Activated CD8-positive, alpha-beta memory T cell treated with anti-CD3 and anti-CD28 coated beads, Interleukin-2, amount 10 ng/mL, durations not matched to agents 7 days and 5 days (primary cell): ENCODE measurements at places on chromosomes 1 and 21. TPM values are rescaled to one million over a fixed set of nuclear protein-coding genes. Genes with fewer than 3 reads are reported as not detected.
A peak's percentile ranks its signal among the peaks of the same experiment; 100 is the strongest.

DNA sequence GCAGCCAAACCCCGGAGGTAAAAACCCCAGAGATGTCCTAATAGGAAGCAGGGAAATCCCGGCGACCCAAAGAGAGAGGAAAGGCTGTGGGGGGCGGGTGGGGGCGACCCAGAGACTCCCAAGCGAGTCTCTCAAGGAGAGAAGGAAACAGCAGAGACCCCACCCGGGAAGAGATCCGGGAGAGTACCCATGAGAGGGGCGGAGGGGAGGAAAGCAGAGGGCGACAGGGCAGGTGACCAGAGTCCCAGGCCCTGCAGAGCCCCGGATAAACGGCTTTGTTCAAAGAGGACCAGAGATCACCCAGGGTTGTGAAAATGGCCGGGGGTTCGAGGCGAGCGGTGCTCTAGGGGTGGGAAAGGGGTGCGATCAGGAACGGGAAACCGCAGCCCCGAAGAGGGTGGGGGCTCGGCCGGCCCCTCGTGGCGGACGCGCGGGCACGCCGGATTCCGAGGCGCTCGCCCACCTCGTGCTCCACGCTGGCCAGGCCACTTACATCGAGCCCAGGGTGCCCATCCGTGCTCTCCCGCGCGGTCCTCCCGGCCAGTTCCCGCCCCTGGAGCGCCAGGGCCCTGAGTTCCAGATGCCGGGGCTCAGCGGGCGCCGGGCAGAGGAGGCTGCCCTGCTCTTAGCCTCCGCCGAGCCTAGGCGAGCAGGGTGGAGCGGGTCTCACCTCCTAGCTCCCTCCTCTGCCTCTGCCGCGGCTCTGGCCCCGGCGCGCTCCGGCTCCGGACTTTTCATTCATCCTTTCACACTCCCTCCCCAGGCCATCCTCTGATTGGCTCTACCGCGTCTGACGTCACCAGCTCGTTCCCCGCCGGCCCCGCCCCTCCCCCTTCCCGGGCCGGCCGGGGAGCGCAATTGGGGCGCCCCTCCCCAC is 52.3 kb downstream of the RHBG start:
- peak; percentile 84 for DNase-seq

GRCh38 chr1:162342452-162342983 is 34.1 kb downstream of the SPATA46 start:
- no peak for DNase-seq

DNA sequence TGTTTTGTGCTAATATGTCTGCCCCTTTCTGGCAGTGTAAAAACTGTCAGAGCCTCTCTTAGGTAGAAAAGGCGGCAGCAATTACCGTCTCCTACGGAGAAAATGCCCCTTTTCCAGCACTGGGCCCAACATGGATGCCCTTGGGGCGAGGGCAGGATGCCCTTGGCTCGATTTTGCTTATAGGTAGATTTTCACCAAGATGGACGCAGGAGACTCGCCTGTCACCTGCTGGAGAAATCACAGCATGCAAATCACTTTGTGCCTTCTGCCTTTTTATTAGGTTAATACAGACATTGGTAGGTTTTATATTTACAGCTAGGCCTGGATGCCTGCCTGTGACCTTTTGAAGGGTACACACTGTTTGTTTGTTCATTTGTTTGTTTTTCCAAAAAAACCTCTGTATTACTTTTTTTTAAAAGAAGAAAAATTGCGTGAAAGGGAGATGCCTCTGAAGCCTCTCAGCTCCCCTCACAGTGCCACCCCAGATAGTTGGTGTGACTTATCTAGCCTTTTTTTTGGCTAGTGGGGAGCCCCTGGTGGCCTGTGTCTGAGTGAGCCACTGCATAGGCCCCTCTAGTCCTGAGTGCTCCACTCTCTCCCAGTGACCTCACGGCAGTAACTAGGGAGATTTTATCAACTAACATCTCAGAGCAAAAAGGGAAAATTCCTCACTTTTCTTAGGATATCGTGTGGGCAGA is 2.5 kb downstream of the ATP1B1 start:
- DNase-seq, result no peak

- DNase-seq, result no peak
Observed at GRCh38 chr1:60376196-60376595, 302.6 kb upstream of the C1orf87 start.

DNA sequence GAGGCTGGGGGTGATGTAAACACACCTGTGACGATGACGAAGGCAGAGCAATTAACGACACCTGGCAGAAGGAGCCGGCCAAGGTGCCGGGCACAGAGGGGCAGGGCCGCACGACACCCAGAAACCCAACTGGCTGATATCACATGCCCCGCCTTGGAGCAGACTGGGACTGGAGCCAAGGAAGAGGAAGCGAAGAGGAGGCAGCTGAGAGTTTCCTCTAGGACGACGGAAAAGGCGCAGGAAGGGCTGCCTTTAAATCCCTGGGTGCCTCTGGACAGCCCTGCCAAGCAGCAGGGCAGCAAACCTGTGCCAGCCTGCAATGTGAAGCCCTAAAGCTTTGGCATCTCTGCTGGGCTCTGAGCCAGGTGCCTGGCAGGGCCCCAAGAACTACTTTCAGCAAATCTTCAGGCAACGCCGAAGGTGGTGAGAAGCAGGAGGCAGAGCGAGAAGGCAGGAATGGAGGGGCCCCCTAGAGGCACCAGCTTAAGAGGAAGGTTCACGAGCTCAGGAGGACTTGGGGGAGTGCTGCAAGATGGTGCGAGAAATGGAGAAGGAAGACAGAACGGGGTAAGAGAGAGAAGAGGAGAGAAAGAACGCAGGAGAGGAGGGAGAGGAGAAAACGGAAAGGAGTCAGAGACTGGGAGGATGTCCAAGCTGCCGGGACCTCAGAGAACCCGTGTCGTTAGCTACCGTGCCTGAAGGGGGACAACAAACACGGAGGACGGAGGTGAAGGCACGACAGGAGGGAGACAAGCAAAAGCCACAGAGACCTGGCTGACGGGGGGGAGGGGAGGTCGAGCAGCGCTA is 25.3 kb upstream of the PEF1 start:
- no peak for DNase-seq

DNA sequence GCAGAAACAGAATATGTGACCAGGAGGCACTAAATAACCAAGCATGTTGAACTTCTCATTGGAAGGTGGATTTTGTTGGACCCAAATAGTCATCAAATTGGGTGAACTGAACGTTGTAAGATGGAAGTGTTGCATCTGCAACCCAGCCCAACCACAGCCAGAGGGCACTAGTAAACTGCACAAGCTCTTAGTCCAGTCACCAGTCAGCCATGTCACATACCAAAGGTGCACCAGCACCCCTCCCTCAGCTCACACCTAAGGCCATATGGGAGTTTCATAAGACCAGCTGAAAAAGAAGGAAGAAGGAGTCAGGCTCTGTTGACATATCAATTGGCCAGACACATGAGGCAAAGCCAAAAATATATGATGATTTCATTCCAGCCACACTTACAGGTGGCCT is 481.7 kb upstream of the NR5A2 start:
- DNase-seq, result no peak

DNA sequence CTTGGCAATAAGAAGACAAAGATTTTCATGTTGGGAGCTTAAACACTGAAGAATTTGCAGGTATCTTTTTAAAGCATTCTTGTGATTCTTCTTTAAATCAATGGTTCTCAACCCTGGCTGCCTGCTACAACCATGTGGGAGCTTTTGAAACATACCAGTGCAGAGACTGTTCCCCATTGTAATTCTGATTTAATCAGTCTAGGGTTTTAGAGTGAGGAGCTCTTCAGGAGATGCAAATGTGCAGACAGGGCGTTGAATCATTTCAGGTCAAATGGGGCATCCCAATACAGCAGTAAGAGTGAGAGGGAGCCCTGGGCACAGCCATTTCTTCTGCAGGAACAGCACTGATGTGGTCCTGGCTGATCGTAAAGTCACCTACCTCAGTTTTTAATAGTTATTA is 24.3 kb downstream of the KCNJ6 start:
- DNase-seq, result no peak

GRCh38 chr1:182147136-182147820 is 85.8 kb upstream of the ZNF648 start:
- DNase-seq, result no peak

DNA sequence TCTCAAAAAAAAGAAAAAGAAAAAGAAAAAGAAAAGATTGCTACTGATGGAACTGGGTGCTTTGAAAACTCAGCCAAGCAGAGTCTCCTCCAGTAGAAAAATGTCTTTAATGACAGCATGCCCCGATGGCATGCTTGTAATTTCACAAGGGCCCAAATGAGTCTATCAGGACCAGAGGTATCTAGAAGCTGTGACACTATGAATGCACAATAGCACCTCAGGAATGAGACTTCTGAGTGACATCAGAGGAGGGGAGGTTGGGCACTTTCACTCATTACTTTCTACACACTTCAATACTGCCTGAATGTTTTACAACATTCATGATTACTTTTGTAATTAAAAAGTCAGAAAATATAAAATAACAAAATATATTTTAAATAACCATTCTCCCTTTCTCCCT is 15.1 kb upstream of the CD58 start:
- no peak for DNase-seq

GRCh38 chr1:6889875-6890480 is 104.7 kb downstream of the CAMTA1 start:
- peak; percentile 58 for DNase-seq

- DNase-seq, result no peak
Observed at GRCh38 chr1:153393926-153394325, 3.1 kb upstream of the S100A8 start.

TSSK3 gene
- 0.70 TPM for total RNA-seq

HSPA6 gene
- 0.47 TPM for total RNA-seq

TDRD10 gene
- not detected for total RNA-seq
